ENCODE measurements at places on chromosomes 7 and 10.
A peak's percentile ranks its signal among the peaks of the same experiment; 100 is the strongest.

DNA sequence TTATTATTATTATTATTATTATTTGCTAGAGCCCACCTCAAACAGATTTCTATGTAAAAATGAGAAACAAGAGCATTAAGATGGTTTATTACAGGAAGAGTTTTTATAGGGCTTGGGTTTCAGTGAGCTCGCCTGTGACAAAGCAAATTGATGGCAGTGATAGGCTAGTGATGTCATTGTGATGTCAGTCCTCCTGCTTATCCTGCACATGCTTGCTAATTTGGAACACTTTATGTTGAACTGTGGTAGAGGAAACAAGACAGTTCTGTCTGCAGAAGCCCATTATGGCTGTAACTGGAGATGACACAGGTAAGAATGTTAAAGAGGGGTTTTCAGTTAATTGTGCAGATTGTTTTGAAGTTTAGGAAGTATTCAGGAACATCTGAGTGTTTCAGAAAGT, 68.3 kb downstream of the CREM start:
- no peak for DNase-seq

DNA sequence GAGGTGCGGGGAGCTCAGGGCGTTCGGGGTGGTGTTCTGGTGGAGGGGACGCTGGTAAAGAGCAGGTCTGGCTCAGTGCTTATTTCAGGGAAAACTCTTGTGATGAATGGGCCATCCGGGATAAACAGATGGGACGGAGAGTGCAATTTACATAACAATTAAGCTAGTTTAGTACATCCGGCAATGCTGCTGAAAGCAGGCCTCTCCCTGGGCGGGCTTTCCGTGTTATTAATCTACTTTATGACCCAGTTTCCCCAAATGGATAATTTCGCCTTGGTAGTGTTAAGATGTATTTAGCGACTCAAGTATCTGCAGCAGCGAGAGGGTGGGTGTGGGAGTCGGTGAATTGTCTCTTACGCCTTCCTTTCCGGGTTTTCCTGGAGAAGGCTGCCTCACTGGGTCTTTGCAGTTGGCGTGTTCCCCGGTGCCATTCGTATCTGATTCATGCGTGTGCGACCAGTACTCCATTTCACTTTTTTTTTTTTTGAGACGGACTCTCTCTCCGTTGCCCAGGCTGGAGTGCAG, 25.2 kb downstream of the FOXK1 start:
- no peak for DNase-seq

- no peak for DNase-seq
Observed at GRCh38 chr7:104914421-104914820, 99.6 kb upstream of the KMT2E start.

GRCh38 chr7:144256112-144256511, 8.5 kb downstream of the OR2A7 start:
- no peak for DNase-seq

DNA sequence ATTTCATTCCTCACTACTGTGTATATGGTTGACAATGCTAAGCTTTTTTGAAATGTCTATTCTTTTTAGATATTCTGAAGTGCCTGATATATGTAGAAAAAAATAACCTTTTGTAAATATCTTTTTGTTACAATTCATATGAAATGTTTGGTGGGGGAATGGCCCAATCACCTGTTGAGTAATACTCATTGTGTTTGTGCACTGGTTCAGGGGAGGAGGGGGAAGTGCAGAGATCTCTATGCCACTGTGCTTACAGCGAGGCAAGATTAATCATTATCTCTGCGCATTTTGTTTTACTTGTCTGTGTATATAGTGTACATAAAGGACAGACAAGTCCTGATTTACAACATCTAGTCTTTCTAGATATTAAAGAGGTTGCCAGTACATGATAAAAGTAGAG, 25.2 kb downstream of the NUP42 start:
- no peak for DNase-seq

DNA sequence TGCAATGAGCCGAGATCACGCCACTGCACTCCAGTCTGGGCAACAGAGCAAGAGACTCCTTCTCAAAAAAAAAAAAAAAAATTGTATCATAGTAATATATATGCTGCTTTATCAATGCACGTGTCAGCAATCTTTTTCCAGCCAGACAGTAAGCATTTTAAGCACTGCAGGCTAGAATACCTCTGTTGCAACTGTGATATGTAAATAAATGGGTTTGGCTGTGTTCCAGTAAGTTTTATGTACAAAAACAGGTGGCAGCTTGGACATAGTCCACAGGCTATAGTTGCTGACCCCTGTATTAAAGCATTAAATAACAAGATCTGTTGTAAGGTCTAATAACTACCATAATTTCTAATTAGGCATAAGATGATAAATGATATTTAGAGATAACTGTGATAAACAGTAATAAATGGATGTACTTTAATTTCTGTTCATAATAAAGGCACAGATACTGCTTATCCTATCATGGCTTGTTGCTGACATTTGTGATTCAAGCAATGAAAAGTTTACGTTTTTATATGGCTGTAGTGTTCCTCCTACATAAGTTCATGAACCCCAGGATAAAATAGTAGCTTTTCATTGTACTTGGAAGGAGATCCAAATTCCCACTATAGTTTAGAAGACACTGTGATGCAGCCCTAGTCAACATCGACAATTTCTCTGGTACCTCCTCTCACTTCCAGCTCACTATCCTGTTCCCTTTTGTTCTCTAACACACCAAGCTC, 161.4 kb downstream of the ELMO1 start:
- no peak for DNase-seq

DNA sequence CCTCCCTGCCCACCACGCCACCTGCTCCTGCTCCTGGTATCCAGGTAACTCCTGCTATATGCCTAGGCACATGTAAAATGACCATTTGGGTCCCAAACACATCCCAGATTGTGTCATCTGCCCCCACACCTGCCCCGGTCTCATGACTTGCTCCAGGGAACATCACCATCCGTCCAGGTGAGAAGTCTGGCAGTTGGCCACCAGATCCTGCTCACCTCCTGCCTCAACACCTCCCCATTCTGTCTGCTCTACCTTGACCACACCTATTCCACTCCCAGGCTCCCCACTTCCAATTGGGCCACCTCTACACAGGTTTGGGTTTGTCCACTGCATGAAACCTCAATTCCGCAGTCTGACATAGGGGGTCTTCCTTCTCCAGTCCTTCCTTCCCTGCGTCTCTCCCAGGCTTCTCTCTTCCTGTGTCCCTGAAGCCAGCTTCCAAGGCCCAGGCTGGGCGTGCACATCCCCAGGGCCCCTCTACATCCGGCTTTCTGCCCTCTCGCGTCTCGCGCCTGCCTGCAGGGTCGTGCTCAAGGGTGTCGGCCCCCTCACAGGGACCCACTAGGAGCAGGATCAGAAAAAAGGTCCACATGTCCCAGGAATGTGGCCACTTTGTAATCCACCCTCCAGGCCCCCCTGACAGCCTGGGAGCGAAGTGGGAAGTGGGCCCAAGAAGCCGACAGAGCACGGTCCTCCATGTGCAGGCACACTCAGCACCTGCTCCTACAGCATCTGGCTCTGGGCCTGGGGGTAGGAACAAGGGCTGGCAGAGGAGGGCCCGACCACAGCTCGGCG, 49.3 kb upstream of the DAGLB start:
- no peak for DNase-seq

DNA sequence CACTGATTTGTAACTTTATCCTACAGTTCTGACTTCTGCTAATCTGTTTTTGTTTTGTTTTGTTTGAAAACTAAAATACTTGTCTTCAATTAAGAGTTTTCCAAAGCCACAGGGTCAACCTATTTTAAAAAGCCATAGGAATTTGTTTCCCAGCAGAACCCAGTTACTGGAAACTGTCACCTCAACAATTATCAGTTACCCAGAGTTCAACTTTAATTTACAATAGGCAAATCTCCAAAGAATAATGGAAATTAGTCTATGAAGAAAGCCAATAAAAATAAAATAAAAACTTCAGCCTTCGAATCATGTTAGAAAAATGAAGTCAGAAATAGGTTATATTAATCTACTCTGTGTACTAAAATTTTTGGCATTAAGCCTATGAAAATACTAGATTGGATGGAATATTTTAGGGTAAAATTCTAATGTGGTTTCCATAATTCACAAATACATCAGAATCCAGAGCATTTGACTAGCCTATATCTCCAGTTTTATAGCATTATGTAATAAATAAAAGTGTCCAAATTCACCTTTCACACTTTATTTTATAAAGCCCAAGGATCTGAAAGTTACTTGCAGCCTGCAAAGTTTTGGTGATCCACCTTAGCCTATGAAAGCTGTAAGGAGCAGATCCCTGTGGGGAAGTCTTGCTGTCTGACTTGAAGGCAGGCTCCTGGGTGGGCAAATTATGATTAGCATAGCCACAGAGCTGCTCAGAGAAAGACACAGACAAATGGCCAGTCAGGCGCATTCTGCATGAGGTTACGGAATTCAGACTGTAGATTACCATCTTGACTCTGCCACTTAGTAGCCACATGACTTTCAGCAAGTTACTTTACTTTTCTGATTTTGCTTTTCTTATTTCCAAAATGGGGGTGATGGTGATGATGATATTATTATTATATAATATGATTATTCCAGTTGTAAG, 250.0 kb upstream of the HGF start:
- DNase-seq, result no peak

- no peak for DNase-seq
Observed at GRCh38 chr10:11745045-11745444, 2.9 kb downstream of the ECHDC3 start.

DNA sequence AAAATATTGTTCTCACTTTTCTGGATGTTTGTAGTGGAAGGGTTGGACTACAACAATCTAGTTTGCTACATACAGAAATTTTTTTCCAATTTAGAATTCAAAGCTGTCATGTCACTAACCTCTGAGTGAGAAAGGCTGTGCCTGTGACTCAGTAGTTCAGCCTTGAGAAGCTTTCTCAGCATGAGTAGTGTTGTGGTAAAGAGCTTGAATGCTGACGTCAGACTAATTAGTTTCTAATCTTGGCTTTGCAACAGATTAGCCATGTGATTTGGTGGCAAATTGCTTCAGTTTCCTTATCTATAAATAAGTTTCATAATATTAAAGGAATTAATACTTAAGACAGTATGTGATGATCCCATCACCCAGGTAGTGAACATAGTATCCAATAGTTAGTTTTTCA, 83.8 kb downstream of the ABCA13 start:
- DNase-seq, result no peak

DNA sequence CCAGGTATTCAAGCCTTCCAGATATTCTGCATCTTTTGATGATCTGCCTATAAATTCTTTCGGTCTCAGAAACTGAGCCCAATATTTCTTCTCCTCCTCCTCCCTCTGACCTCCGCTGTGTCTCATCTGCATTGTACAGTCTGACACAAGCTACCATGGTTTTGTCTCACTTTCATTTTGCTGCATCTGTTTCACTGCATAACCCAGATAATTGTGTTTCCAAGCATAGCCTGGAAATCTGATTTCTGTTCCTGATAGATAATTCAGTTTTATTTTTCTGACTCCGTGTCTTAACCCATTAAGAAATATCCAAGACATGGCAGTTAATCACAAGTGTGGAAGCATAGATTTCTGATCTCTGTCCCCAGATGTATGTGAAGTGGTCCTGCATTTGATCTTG, 374.2 kb upstream of the SEMA3A start:
- no peak for DNase-seq

DNA sequence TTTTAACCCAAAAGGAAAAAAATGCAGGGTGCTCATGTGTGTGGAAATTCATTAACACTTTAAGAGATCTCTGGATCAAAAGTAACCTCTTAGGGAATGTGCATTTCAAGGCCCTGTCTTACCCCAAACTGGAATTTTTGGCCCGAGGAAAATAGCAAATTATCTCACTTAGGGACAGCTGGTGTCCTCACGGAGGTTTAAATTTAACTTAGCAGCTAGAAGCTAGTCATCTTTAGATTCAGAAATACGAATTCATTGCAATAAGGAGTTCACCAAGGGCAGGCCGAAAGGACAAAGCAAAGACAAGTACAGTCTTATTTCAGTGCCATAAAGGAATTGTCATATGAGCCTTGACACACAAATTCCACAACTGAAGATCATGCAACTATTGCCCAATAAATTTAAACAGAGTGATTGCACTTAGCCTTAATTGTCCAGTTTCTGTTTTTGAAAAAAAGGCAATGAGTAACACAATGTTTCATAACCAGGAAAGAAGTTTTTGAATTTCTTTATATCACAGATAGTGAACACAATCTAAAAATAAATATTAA, 22.4 kb upstream of the SEMA3C start:
- no peak for DNase-seq

- no peak for DNase-seq
Observed at GRCh38 chr10:94150541-94151184, 156.9 kb downstream of the PLCE1 start.

GRCh38 chr7:32264702-32265284, 194.6 kb upstream of the PDE1C start:
- DNase-seq, result no peak

GRCh38 chr10:131035779-131036178, 275.7 kb downstream of the TCERG1L start:
- no peak for DNase-seq

DNA sequence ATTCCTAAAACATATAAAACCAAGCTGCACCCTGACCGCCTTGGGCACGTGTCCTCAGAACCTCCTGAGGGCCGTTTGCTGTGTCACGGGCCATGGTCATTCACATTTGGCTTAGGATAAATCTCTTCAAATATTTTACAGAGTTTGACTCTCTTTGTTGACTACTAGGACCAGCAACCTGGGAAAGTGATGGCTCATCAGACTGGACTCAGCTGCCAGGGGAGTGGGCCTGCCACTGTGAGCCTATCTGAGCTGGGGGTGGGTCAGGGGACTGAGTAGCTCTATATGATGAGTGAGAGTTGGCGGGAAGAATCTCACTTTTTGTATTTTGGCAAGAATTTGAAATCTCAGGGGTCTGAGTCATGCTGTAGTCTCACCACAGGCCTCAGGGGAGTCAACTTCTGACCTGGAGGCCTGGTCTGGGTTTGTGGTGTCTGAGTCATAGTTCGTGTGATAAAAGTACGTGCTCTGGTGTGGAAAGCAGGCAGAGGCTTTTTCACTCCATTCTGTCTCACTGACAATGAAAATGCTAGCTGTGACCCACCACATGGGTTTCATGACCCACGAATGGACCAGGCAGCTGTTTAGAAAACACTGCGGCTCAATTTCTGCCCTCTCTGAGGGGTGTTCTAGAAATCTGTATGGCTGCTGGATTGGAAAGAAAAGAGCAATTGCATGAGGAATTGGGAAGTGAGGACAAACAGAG, 4.2 kb upstream of the UPP1 start:
- peak; percentile 98 for DNase-seq

DNA sequence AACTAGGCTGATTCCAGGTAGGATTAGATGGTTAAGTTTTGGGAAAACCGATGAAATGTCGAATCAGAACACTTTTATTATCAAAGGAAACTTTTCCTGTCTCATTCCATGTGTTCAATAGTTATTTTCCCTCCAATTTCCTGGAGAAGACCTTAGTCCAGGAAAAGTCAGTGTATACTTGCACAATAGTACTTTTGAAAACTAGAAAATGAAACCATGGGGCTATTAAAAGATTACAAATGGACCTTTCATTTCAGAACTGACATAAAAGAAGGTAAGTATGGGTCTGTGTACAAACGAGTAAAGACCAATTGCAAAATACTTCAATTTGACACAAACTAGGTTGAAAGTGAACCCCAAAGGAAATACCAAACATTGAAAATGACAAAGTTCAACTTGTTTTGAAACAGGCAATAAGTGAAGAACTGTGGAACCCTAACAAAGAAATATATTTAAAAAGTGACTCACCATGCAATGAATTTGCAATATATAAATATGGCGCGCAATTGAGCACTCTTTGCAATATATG, 2.1 kb downstream of the AVPI1 start:
- DNase-seq, result no peak

Measured in SJSA1 (cell line).